Thymus (tissue), 14 donors: ENCODE measurements at places on chromosomes 4 and X.

- peak; percentile 2 for DNase-seq
Measured at GRCh38 chr4:124111922-124112321, 600.6 kb downstream of the ANKRD50 start.

DNA sequence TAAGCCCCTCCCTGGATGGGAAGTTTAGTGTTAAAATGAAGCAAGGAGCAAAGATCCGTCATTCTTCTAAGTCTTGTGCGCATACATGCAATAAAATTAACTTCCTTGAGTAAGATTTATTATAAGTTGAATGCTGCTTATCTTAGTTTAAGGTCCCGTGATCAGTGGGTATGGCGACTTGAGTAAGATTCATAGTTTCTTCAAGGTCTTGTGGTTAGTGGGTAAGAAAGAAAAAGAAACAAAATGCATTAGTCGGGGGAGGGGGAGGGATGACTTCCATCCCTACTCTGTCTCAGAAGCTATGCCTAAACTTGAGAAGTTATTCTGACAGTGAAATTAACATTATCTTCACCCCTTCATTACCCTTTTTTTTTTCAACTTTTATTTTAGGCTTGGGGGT, 127.3 kb upstream of the MAGEB16 start:
- DNase-seq: no peak

- no peak for DNase-seq
Measured at GRCh38 chr4:139386421-139386820, 67.5 kb upstream of the RAB33B start.

GRCh38 chr4:172996571-172997216, 171.9 kb upstream of the GALNT7 start:
- no peak for DNase-seq
